ENCODE measurements at places on chromosomes 4 and X.

DNA sequence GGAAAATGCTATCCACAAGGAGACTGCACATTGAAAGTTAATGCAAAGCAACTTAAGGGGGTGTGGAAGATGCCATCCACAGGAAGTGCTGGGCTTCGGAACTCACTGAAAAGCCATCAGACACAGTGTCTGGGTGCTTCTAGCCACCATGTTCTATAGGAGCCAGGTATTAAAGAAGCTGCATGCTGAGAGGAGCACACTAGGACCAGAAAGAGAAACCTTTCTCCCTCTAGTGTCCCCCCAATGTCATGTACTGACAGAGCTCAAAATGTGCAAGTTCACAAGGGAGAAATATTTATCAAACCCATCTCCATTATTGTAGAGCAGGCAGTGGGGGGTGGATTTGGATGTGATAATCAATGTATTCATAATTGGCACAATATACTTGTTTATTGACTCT is 510.9 kb downstream of the GRID2 start:
- DNase-seq = no peak

GRCh38 chrX:39616098-39616729 is 481.5 kb downstream of the BCOR start:
- DNase-seq = no peak

DNA sequence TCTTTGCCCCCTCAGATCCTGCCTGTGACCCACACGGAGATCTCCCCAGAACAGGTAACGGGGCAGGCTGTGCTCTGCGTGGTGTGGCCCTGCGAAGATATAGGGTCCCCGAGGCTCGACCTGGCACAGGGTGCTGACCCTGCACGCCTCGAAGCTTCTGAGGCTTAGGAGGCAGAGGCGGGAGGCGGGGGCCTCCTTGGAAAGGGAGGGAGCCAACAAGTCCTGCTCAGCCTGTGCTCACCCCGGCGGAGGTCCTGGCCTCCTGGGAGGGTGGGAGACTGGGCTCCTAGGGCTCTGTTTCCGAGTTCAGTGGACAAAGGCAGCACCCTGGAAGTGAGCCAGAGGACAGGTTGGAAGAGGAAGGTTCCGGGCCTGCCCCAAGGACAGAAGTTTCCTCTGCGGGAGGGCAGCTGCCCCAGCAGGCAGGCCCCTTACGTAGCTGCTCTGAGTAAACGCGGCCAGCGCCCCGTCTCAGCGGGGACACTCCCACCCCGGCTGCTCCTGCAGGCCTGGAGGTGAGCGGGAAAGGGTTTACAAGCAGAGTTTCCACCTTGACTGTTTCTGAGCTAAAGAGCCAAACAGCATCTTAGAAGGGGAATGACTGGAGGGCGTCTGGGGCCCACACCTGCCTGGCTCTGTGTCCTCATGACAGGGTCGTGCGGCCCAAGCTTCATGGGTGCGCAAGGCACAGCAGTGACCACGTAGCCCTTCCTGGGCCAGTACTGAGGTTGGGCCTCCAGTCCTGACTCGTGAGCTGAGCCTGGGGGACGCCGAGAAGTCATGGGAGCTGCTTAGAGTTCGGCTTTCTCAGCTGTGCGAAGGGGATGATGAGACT is 16.1 kb downstream of the TMEM175 start:
- DNase-seq = no peak

DNA sequence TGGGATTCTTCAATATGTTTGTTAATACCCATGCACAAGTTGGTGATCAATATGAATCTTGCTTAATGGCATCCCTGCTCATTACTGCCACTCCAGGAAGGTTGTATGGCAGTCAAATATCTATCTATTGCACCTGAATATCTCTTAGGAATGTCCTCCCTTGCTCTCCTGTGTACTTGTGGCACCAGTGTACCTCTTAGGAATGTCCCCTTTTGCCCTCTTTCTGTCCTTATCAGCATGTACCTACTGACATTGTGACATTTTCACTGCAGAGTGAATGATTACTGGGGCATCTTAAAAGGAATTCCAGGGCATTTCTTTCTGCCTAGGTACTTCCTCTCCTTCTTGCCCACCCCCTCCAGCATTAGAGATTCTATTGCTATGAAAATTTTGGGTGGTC is 163.8 kb upstream of the CENPE start:
- no peak for DNase-seq

- peak; percentile 67 for DNase-seq
Observed at GRCh38 chr4:128776794-128777216, 32.7 kb upstream of the JADE1 start.

DNA sequence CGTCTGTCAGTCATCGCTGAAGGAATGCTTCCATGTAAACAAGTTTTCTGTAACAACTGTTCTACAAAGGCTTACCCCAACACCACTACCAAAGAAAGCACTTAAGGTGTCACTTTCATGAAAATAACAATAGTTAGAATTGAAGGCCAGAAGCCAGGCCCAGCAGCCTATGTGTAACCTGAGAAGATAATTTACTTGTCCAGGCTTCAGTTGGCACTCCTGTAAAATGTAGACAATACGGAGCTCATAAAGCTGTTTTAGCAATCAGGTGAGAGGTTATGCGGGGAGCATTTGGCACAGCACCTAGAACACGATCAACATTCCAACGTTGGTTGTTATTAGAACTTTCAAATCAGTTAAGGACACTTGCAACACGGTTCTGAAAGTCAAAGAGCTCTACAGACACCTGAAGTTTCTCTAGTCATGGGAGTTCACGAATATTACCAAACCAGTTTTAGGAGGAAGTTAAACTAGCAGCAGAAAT is 15.7 kb downstream of the ADGRA3 start:
- no peak for DNase-seq

- no peak for DNase-seq
Observed at GRCh38 chrX:23570674-23571343, 96.5 kb upstream of the PRDX4 start.

DNA sequence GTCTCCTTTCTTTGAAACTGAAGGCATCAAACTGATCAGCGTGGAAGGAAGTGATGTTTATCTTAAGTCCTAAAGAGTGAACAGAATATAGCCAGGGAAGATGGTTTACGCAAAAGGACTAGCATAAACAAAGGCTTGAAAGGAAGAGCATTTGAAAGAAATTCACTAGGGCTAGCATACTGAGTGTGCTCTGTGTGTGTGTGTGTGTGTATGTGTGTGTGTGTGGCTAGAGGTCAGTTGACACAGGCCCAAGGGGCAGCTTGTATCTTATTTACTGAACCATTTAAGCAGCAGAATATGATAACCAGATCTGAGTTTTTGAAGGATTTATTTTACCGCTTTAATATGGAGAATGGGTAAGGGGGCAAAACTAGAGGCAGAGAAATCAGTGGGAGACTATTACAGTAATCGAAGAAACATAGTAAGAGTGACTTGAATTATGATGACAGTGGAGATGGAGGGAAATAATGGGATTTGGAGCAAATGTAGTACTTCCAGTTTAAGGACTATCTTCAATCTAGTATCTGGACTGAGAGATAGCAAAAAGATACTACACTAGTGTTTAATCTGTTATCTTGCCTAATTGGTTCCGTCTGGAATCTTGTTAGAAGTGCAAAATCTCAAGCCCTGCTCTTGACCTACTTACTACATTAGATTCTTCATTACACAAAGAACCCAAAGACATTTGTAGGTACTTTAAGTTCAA is 36.9 kb downstream of the CEP44 start:
- DNase-seq = no peak
